CD8-positive, alpha-beta T cell (primary cell): ENCODE measurements at places on chromosomes 7 and 10.

DNA sequence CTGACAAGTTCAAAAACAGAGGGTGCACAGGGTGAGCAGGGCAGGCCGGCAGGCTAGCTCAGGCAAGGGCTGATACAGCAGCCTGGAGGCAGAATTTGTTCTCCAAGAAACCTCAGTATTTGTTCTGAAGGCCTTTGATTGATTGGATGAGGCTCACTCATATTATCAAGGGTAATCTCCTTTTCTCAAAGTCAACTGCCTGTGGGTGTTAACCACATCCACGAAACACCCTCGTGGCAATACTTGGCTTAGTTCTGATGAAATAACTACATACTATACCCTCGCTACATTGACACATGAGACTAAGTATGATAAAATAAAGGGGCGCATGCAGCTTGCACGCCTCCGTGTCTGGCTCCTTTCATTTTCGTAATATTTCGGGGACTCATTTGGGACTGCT, 4.4 kb upstream of the PPP2R2D start:
- DNase-seq: peak; percentile 38

GRCh38 chr7:43890468-43890867, 15.9 kb downstream of the URGCP start:
- no peak for DNase-seq

DNA sequence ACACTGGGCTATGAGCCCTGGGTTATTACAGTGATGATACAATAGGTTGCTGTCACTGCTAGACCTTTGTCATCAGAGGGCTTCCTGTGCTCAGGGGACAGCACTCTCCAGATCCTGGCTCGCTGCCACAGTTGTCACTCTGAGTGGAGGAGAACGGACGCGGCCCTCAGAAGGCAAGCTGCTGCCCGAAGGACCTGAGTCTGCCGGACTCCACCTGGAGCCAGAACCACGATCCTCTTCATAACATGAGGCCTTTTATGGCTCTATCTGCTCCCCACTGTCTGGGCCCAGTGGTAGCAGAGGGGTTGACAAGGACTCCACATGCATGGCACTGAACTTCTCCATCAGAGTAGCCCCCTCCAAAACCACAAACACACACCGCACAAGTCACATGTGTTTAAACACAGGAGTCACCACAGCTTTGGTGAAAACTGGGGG, 94.7 kb upstream of the EFCAB10 start:
- peak; percentile 74 for DNase-seq

DNA sequence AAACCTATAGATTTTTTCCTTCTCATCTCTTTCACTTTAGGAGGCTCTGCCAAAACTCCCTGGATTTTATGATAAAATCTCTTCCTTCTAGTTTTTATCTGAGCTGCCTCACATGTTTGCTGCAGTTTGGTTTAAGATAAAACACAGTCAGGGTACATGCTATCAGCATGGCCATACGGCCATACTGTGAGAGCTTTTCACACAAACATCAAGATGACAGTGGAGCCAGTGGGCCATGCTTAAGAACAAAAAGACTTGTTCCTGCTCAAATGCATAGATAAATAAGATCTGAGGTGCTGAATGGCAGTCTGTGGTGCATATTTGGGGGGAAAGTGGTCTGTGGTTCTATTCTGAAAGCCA, 91.0 kb downstream of the ELMO1 start:
- no peak for DNase-seq

DNA sequence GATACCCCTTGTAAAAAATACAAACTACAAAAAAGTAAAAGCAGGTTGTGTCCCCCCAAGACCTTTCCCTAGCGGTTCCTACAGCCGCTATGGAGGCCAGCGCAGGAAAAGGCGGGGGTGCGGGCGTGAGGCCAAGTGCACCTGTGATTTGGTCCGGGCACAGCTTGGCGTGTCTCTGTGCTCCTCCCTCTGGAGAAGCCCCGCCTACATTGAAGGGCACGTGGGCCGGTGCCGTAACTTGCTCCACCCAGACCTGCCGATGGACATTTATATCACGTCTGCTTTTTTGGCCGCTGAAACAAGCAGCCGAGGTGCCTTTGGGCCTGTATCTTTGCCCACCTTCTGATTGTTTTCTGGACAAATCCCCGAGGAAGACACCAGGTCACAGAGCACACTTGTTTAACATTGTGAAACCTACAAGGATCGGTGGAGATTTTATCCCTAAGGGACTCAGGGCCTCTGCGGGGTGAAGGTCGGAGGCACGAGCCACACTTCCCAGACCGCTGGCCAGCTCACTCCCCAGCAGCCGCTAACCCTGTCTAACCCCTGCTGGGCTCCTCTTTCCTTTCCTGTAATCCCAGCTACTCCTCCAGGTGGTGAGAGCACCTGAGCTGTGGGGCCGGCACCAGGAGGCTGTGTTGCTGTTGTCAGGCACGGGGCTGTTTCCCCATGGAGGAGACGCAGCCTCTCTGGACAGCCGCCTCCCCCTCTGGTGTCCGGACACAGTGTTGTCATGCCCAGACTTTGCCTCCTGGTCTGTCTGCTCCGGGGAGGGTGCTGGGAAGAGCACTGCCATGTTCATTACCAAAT, 18.8 kb upstream of the INPP5A start:
- no peak for DNase-seq

- DNase-seq: no peak
These were observed 63.0 kb downstream of the HOXA1 start for GRCh38 chr7:27032839-27033238.

- DNase-seq: no peak
These were observed 55.8 kb downstream of the TACC2 start for GRCh38 chr10:122044713-122045112.

- DNase-seq: no peak
These were observed 29.3 kb upstream of the HECW1 start for GRCh38 chr7:43083106-43083505.

DNA sequence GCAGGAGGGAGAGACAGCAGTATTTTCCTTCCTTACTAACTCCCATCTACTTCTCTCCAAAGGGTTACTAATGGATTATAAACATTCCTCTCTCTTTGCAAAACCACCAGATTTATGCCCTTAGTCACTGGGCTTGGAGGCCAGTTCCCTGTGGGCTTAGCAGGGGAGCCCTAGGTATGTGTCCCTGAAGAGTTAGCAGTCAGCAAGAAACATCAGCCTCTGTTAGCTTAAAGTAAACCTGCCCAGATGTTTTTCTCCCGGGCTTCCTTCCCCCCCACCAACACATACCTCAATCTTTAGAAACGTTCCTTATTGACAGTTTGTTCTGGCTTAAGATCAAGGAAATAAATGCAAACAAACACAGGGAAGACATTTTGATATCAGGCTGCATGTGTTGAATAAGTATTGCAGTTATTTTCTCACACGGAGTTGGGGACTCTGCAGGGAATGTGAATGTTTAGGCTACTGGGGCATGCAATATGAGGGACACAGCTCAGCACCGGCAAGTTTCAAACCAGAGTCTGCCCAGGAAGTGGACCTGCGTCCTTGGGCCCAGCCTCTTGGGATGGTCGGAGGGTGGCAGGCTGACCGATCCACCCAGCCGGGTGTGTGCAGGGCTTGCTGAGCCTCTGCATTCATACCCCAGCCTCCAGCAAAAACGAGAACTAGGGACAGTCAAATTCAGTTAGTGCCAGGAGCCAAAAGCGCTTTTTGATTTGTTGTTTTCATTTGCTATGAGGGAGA, 252.0 kb upstream of the GRB10 start:
- no peak for DNase-seq

GRCh38 chr7:70063927-70064326, 465.7 kb downstream of the AUTS2 start:
- no peak for DNase-seq

GRCh38 chr7:25951414-25952260, 200.4 kb upstream of the NFE2L3 start:
- no peak for DNase-seq

DNA sequence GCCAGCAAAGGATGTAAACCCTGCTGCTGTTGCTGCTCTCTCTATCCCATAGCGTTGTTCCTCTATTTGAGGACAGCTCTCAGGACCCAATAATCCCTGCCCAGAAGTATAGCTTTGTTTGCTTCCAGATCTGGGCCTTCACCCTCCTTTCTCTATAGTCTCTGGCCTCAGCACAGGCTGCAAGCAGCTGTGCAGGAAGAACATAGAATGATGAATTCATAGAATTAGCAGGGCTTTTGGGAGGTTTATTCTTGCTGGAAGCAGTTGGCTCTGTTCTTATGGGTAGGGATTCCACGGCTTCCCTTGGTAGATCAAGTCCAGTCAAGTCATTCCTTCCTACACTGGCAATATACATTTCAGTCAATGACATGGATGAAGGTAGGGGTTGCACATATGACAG, 354.7 kb downstream of the HPSE2 start:
- no peak for DNase-seq

GRCh38 chr7:157739031-157739430, 402.2 kb downstream of the DNAJB6 start:
- DNase-seq: no peak

DNA sequence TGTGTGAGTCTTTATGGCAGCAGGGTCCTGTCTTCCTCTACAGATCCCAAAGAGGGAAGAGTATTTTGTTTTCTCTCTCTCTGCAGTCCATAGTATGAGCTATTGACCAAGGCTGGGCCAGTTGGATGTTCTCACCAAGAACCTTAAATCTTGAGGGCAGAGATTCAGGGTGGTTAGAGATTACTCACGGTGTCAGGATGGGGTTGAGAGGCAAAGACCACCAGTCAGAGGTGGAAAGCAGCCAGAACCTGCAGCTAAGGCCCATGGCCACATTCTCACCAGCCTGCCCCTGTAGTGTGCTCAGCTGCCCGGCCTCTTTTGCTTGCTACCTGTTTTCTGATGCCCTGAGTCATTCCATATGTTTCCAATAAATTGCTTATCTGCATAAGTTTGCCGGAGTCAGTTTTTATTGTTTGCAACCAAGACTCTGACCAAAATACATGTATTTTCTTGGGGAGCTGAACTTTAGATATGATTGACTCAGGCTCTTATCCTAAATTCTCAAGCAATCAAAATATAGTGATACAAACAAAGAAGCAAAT, 67.0 kb downstream of the MAP3K8 start:
- DNase-seq: no peak

- no peak for DNase-seq
These were observed 21.4 kb downstream of the SLC25A13 start for GRCh38 chr7:96300502-96300901.

DNA sequence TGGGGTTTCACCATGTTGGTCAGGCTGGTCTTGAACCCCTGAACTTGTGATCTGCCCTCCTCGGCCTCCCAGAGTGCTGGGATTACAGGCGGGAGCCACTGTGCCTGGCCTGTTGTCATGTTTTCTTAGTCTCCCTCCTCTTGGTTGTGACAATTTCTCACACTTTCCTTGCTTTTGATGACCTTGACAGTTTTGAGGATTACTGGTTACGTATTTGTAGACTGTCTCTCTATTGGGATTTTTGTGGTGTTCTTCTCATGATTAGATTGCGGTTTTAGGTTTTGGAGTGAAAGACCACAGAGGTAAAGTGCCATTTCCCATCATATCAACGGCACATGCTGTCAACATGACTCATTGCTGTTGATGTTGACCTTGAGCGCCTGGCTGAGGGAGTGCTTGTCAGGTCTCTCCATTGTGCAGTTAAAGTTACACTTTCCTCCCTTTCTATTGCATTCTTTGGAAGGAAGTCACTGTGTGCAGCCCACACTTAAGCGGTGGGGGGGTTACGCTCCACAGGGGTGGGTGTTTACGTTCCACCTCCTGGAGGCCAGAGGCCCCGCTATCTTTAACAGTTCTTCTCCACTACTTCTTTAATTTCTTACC, 10.8 kb downstream of the NEURL1 start:
- DNase-seq: no peak

DNA sequence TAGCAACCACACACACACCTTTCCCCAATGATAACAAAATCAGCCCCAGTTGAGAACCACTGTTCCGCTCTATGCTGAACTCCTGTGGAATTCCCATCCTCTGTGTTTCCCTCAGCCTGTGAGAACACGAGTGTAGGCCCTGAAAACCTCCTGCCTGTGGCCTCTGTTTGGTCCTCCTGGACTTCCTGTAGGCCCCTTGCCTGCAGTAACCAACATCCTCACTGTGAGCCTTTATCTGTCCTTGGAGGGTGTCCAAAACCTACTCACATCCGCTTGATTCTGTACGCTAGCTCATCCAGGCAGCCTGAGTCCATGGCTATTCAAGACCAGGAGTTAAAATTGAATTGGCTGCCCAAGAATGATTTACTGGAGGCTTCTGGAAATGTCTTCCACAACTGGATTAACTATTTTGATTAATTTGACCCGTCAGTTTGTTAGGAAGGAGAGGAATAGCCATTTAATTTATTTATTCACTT, 149.8 kb downstream of the AKR1D1 start:
- DNase-seq: no peak

GRCh38 chr10:120612756-120613155, 155.7 kb downstream of the PLPP4 start:
- DNase-seq: no peak

- DNase-seq: no peak
These were observed 54.2 kb downstream of the SNX10 start for GRCh38 chr7:26345837-26346236.

DNA sequence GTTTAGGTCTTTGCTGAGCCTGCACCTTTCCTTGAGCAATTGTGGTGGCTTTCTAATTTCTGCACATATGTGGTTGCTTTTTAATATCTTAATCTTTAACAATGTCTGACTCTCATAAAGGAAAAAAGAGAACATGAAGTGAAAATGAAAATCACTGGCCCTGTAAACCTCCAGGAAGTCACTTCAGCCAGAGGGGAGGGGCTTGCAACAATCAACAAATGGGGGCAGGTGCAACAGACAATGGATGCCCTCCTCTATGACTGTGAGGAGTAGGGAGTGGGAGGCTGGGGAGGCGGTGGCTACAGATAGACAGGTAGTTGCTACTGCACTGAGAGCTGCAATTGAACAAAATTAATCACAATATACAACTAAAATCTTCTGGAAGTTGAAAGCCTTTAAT, 1377.4 kb downstream of the XPNPEP1 start:
- no peak for DNase-seq

- DNase-seq: no peak
These were observed 1.8 kb downstream of the KCNIP2 start for GRCh38 chr10:101841826-101842225.

DNA sequence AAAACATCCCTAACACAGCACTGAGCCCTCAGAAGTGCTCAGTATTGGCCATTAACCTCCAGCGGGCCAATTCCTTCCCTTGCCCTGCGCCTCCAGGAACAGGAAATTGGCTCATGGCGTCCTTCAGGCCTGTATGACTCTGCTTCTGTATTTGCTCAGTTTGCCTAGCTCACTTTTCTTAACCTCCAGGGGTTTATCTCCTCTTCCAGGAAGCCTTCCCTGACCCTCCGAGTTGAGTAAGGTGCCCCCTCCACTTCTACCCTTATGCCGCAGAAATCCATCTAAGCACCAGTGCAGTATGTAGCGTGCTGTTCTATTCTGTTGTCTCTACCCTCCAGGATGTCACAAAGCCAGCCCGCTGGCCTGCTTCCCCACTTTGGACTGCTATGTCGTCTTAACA, 1.1 kb upstream of the SFXN4 start:
- DNase-seq: no peak

- DNase-seq: no peak
These were observed 21.5 kb downstream of the RBM33 start for GRCh38 chr7:155665957-155666287.
